ENCODE measurements at places on chromosomes 12 and 14.

DNA sequence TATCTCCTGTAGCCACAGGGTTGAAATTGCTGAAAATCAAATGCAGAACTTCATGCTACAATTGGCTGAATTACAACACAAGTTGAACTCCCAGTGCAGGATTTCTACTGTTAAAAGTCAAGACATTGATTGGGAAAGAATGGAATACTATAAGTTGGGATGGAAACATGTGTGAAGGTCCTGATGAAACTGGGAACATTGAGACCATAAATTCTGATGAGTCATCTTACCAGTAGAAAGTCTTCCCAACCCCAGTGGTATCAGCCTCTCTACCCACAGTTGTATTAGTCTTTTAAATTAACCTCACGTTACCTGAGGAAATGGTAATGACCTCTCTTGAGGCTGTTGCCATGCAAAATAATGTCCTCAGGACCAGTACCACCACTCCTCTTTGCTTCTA is 27.4 kb upstream of the DYRK2 start:
- DNase-seq: no peak

DNA sequence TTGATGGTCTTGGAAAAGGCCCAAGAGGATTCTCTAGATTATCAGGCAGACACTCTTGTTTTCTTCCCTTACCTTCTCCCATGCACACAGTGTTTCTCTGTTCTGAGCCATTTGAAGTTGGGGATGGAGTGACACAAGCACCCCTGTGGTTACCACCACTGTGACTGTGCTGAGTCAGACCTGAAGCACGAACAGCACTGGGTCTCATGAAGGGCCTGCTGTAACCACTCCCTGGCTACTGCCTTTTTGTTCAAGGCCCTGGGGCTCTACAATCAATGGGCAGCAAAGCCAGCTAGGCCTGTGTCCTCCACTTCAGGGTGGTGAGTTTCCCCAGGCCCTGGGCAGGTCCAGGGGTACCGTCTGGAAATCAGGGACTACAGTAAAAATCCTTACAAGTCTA is 65.5 kb downstream of the TSPAN8 start:
- DNase-seq: no peak

DNA sequence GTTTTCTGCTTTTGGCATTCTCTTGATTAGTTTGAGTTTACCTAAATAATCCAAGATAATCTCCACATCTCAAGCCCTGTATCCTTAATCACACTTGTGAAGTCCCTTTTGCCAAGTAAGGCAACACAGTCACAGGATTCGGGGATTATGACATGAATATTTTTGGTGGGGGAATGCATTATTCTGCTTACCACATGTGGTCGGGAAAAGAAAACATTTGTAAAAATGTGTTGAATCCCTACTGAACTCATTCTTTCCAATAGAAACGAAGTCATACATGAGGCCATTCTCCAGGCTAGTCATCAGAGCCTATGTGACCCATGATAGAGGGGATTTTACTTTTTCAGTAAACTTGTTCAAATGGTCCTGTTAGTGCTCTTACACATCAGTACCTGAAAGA is 58.5 kb upstream of the PRICKLE1 start:
- DNase-seq: no peak

GRCh38 chr12:45863332-45863731 is 127.0 kb downstream of the SCAF11 start:
- no peak for DNase-seq

GRCh38 chr12:42707312-42708226 is 118.0 kb upstream of the PRICKLE1 start:
- no peak for DNase-seq

GRCh38 chr14:95507701-95508103 is 8.7 kb downstream of the SYNE3 start:
- DNase-seq: no peak

DNA sequence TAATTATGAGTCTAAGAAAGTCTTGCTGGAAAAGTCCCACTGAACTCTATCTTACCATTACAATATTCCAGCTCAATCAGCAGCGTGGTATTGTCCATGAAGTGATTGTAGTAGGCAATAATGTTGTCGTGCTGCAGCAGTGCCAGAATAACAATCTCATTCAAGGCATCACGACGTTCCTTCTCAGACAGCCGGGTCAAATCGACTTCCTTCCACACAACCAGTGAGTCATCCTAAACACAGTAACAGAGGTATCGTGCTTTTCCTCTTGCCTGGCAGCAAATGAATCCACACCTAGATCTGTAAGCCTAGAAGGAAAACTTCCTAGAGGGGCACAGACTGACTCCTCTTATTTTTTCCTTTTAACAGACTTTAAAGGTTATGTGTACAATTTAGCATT is 2.9 kb downstream of the NEK9 start:
- DNase-seq: no peak

GRCh38 chr12:25436206-25437030 is 116.7 kb downstream of the LMNTD1 start:
- no peak for DNase-seq

DNA sequence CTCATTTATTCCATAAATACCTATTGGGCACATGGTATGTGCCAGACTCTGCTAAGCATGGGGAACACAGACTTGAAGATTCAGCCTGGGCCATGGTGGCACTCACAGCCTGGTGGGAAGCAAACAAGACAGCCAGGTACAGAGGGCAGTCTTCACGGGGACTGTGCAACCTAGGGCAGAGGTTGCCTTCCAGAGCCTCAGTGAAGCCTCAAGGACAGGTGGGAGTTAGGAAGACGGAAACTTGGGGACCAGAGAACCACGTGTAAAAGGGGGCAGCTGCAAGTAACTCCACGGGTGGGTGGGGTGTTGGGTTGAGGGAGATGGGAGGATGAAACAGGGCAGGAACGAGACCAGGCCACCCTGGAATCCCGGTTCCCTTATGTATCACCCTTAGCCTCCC is 980 bp upstream of the LTBR start:
- DNase-seq: no peak

DNA sequence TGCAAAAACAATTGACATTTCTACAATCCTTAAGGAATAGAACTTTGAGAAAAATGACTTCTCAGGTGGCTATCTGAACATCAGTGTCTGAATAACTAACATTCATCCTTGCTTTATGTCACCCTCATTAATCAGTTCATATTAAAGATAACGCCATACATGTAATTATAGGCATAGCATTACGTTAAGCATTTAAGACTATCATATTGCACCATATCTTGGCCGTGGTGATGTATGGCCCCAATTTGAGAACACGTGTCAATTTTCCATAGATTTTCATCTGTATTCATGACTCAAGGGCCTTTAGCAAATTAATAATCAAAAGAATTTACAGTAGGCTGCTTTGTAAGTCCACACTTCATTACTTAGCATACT is 81.6 kb downstream of the SPTSSA start:
- DNase-seq: no peak

DNA sequence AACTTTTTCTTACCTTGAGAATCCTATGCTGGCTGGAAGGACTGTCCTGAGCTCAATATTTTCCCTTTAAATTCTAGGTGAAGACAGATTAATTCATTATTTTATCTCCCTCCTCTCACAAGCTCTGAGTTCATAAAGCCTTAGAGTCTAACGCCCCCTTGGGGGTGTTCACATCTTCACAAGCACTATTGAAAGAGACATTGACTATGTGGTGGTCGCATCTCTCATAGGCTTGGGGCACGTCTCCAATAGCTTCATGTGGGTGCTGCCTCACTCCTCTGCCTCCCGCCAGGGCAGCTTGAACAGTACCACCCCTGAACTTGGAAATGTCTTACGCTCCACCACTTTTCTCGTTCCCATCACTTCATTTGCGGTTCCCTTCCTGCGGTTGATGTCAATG is 106.2 kb downstream of the UNC79 start:
- DNase-seq: no peak

- DNase-seq: no peak
Observed at GRCh38 chr12:113019025-113019424, 37.5 kb upstream of the DTX1 start.

GRCh38 chr12:85457016-85457415 is 177.0 kb downstream of the ALX1 start:
- DNase-seq: no peak

GRCh38 chr12:84594157-84594556 is 318.4 kb downstream of the SLC6A15 start:
- no peak for DNase-seq

DNA sequence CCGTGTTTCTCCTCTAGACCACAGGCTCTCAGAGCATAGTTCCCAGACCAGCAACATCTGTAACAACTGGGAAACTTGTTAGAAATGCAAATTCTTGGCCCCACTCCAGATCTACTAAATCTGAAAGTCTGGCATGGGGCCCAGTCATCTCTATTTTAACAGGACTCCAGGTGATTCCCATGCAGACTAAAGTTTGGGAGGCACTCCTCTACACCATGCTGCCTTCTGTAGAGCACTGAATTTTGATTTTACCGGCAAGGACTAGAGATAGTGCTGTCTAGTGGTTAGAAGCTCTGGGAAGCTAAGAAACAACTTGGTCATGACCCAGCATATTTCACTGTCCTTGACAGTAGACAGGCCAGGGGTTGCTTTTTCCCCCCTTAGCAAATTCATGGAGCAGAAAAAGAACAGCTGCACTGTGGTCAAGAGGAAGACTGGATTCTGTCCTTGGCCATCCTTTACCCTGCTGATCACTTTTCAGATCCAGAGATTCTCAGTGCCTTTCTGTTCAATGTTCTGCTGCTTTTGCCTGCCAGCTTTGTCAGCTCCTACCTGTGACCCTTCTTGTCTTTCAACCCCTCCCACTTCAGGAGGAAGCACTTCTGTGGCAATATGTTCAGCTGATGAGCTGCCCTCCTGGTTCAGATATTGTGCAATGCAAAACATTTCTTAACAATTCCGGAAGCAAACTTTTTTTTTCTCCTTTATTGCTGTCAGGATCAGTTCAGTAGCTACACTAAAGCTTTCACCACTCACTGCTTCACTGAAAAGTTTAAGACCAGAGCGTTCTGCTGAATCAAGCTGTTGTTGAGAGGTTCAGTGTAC is 133.8 kb upstream of the NUDT4 start:
- no peak for DNase-seq

DNA sequence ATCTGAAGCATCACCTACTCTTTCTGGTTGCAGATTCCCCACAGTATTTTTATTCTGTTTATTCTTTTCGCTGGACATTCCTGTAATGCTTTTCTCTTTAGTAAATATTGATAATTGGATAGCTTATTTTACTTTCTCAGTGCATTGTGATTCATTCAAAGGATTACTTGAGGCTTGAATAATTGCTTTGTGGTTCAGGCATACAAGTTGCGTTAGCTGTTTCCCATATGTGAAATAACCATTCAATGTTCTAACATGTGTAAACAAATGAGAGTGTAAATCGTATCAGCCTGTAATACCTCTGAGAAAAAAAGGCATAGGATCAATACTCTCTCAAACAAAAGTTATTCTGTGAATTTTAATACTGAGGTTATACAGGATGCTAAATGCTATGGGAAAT is 1004.2 kb upstream of the SEL1L start:
- no peak for DNase-seq

DNA sequence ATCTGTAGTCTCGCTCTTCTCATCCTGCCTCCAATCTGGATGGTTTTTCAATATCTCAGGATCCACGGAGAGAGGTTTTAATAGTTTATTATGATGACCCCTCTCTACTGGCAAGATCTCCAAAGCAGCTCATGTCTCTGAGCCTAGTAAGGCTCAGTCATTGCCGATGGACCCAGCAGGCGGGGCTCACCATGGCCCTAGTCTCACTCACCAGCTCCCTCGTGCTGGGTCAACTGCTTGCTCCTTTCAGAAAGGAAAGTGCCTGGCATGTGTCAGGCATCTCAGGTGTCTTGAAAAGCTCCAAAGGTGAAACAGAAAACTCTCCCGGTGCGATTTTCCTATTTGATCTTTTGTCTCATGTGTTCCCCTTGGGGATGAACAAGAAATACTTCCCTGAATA is 179.0 kb downstream of the CALM1 start:
- DNase-seq: no peak

- no peak for DNase-seq
Observed at GRCh38 chr14:91891721-91892220, 24.4 kb upstream of the TC2N start.

GRCh38 chr12:57875753-57876547 is 29.4 kb upstream of the CTDSP2 start:
- DNase-seq: no peak

GRCh38 chr14:78690836-78691235 is 520.7 kb downstream of the NRXN3 start:
- DNase-seq: no peak

DNA sequence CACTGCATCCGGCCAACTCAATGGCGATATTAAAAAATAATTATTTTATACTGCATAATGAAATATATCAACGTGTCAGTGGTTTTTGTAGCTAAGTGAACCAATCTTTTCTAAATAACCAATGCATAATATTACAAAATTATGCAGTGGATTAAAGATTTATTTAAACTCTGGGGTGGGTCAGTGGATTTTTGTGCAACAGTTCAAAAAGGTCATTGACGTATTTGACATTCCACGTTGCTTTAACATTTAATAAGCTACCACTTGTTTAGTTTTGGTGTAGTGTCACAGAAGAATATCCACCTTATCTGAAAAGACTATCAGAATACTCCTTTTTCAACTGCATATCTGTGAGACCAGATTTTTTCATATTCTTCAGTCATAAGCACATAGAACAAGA is 2.6 kb downstream of the ZC3H14 start:
- no peak for DNase-seq

- no peak for DNase-seq
Observed at GRCh38 chr12:122893208-122894153, 2.4 kb downstream of the VPS37B start.

- no peak for DNase-seq
Observed at GRCh38 chr12:54569072-54569471, 19.4 kb downstream of the PPP1R1A start.

DNA sequence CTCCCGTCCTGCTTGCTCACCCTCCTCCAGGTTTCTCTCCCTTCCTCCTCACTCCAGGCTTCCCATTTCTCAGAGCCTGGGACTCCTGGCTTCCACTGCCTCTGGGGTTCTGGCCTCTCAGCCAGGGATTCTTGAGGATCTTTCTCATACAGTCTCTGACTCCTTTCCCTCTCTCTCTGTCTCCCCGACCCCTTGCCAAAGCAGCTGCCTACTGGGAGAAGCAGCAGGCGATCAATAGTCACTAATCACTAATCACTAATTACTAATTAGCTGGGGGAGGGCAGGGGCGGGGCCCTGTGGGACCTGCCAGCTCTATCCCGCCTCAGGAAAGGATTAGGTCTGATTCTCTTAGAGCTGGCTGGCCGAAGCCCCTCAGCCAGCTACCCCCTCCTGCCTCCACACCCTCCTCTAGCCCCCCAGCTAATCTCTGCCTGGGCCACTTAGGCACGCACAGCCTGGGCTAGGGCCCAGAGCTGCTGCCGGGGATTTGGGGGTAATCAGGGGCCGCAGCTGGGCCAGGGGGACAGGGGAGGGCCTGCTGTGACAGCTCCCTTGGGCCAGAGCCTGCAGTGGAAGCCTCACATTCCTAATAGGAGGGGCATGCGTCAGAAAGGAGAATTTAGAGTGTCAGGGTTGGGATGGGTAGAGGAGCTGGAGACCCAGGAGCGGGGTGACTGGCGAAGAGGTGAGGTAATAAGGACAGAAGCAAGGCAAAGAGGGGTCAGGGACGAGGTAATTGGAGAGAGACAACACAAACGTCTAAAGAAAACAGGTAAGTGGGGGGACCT is 2.8 kb downstream of the NXPH4 start:
- DNase-seq: no peak
